ENCODE measurements at places on chromosomes 1 and 21.

DNA sequence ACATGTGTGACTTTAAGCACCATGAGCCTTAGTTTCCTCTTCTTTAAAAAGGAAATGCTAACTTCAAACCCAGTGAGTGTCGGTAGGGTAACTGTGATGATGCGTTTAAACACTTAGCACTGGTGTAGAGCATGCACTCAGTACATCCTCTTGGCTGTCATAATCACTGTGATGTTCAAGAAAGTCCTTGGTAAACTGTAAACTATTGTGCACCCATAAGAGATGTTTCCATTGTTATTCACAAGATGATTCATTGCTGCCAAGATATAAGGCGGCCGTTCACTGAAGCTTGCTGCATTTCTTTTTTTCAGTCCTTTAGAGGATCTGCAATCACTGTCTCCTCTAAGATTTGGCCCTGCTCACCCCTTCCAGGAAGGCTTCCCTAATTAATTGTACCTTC, 61.8 kb upstream of the DAB1 start:
- DNase-seq, result no peak

DNA sequence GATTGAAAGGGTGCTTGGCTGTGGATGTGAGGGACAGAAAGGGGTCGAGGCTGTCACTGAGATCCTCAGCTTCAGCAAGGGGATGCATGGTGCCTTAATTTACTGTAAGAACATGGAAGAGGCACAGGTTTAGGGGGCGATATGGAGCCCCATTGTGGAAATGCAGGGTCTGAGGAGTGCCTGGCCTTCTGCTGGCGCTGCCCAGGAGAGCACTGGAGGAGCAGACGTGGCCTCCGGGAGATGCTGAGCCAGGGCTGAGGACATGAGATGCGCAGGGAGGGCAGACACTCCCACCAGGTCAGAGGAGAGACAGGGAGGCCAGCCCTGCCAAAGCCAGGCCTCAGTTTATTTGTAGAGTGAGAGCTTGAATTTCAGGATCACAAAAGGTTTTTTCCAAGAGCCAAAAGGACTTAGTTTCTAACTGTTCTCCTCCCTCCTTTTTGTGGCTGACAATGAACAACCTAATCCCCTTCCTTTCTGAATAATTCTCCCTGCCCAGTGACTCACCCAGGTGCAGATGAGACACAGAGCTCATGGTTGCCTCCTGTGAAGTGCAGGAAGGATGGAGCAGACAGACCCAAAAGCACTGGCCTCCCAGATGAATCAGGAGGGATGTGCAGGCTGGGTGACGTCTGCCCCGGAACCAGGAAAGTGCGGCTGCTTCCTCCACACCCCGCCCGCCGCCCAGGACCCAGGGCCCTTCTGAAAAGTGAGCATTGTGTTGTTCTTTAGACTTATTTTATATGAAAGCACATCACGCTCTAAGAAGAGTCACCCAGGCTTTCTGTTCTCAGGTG, 73.0 kb upstream of the TMPRSS2 start:
- DNase-seq, result peak; percentile 28

DNA sequence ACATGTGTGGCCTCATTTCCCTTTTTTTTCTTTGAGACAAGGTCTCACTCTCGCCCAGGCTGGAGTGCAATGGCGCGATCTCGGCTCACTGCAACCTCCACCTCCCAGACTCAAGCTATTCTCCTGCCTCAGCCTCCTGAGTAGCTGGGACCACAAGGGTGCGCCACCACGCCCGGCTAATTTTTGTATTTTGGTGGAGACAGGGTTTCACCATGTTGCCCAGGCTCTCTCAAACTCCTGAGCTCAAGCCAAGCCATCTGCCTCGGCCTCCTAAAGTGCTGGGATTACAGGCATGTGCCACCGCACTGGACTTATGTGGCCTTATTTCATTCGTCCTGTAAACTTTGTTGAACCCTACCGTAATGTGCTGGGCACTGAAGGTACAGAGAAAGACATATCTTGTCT, 569 bp upstream of the WARS2 start:
- DNase-seq, result peak; percentile 19

GRCh38 chr1:47647327-47647845, 209.5 kb downstream of the FOXD2 start:
- DNase-seq, result no peak

DNA sequence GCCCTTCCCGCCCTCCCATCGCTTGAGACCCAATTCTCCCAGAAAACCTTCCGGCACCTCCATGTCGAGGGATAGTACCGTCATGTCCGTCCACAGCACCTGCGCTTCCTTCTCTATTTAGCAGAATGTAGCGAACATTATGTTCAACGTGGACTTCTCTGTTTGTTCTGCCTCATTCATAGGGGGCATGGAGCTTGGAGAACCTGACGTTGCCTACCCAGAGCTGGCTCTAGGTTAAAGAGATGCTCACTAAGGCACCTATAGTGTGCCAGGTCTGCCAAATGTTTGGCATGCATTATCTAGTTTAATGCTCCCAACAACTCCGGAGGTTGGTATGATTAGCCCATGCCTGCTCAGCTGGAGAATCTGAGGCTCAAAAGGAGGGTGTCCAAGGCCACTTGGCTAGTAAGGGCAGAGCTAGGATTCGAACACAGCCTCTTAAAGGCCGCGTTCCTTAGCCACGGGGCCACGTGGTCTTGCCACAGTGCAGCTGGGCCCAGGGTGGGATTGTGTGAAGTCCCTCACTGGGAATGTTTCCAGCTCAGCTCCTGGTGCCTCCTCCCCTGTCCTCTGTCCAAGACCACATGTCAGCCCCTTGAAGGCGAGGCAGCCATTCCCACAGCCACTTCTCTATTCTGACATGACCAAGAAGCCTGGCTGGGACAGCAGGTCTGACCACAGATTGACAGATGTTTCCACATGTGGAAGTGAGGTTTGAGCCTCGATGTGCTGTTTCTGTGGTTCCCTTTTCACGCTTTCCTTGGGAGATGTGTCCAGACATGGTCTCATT, 57.8 kb downstream of the RUNX3 start:
- DNase-seq, result no peak

DNA sequence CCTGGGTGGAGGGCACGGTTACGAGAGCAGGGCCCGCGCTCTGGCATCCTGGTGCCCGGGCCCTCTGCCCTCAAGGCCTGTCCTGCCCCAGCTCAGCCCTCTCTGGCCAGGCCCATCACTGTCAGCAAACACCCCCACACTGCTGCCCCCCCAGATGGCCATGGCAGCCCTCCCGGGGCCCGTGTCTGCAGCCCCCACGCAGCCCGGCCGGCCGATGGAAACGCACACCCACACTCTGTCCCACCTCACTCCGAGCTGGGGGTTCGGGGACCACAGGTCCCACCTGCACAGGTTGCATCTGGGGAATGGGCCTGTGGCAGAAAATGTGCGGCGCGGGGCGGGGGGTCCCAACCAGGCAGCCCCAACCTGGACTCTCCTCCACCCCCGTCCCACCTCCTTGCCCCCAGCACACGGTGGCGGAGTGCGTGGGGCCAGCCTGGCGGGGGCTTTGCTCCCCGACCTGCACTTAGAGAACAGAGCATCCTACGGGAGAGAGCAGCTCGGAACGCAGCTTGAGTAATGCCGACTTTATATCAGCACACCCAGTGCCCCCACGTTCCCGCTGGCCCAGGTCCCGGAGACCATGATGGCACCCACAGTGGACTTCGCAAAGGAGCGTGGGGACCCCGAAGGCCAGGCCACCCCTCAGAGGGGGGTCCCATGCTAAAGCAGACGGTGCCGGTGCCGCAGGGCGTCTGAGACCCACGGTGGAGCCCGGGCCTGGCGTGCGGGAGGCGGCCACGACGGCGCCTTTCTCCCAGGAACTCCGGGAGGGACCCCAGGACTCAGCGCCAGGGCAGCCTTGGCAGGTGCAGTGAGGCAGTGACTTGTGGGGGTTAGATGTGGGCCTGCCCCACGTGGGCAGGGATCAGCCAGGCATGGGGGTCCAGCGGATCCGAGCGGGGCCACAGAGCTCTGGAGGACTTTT, 7.5 kb upstream of the RNF223 start:
- DNase-seq, result no peak

DNA sequence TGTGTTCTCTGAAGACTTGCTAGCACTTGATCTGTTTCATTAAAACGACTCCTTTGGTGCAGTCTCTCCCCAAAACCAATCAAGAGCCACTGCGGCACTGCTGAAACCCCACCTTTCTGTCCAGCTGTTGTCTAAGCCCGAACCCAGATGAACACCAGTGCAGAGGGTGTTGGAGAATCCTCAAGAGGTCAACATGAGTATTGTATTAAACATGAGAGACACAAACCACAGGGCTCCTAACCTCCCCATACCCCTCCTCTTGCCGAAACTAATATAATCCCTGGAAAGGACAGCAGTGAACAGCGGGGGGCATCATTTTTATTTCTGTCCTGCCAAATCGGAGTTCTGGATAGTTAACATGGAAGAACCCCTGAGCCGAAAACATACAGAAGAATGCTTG, 333.9 kb downstream of the CAMTA1 start:
- DNase-seq, result no peak

DNA sequence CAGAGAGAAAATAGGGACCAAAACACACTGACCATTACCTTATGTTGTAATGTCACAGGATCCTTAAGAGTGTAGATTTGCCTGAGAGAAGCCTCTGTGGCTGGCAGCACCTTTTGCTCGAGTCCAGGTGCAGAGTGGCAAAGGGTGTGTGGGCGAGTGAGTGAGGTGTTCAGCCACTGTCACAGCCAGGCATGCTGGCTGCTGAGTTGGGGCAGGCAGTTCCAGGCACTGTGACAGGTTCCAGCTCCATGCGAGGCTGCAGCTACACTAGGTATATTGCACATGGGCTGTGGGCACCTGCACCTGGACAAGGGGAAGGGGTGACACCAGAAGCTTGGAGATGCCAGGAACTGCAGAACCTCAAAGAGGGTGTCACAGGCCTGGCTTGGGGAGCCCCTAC, 1370.4 kb upstream of the PRMT6 start:
- no peak for DNase-seq

DNA sequence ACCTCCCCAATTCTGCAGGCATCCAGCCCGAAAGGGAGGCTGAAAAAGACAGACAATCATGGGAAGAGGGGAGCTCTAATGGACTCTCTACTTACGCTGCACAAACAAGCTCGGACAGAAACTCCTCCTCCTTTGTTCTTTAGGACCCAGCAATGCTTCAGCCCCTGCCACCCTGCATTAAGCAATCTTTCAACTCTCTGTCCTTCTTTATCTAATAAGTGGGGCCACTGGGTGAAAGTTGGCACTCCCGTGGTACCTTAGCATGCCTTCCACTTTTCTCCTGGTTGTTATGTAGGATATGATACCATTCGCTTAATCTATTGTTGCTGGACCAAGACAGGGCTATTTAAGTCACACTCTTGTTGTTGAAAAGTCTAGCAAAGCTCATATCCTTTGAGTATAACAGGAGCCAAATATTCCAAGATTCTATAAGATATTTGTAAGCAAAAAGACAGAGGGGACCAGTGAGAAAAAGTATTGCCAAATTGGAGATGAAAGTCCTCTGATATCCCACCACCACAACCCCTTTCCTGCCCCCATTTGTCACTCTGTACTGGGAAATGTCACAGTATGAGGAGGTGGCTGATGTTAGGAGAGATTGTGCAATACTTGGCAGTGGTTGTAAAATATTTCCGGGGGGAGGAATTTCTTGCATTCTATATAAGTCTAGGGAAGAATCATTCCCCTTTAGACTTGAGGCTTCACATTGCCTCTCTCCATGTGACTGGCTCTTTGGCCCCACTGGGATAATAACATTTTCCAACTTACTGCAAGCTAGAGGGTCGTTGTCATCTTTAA, 137.3 kb upstream of the GJB5 start:
- DNase-seq, result no peak

- peak; percentile 50 for DNase-seq
Observed at GRCh38 chr1:29245876-29246275, 9.6 kb downstream of the PTPRU start.

GRCh38 chr1:155591770-155592169, 18.2 kb upstream of the MSTO1 start:
- peak; percentile 76 for DNase-seq

DNA sequence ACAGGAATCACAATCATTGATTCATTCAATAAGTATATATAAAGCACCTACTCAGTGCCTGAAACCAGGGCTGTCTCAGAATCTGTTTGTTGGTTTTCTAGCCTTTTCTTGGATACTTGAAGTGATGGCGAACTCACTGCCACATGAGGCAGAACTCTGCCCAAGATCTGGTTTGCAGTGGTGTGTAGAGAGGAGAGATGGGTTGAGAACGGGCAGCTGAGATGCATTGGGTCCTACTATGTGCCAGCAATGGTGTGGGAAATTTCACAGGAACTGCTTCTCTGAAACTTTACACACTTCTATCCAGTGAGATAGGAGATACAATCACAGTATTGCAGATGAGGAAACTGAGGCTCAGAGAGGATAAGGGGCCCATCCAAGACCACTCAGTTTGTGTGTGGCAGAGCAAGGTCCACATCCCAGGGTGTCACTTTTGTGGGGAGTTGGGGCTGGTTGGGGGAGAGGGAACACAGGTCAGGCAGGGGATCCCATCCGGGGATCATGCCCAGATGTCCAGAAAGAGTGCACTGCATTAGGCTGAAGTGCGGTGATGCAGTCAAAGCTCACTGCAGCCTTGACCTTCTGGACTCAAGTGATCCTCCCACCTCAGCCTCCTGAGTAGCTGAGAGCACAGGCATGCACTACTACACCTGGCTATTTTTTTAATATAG, 83.7 kb upstream of the IFFO2 start:
- no peak for DNase-seq

DNA sequence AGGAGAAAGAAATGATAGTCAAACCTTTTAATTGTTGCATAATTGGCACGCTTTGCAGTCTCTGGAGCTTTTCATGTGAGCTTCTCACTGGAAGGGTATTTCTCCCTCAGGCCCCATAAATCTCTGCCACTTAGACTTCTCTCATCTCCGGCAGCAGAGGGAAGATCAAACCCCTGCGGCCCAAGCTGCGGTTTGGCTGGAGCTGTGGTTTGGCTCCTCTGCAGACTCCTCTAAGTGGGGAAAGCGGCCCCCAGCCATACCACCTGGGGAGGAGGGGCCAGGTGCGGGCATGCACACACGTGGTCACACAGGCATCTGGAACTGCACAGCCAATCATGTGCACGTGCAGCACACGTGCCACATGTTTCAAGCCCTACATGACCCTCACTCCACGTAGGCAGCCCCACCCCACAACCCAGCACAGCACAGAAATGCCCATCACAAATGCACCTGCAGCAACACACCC, 58.3 kb downstream of the UBE2T start:
- no peak for DNase-seq

DNA sequence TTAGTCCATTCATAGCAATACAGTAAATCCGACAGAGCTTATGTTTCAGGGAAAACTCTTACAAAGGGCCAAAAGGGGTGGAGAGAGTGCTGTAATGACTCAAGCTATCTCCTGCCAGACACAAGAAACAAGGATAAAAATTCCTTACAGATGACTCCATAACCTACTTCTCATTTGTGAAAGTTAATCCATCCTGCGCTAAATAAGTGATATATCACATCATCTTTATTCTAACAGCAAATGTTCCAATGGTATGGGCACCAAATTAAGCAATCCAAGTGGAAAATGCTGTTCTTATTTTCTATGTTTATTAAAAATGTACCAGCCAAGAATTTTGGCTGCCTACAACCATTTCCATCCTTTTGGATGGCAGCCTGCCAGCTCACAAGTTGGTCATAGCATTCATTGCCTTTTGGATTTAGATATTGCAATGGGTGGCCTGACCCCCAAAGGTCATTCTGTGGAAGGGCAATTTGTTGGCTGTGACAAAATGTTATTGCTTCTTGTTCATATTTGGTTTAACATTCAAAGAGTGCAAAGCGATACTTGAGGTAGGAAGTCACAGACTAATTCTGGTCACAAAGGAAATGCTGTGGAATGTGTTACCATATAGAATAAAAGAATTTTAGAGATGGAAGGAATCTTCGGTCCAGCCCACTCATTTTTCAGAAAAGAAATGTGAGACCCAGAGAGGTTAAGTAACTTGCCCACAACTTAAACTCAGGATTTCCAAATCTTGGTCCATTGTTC, 2.8 kb upstream of the ENAH start:
- DNase-seq, result peak; percentile 4

GRCh38 chr1:95467036-95467435, 233.0 kb downstream of the RWDD3 start:
- no peak for DNase-seq

Measured in neural progenitor cell (in vitro differentiated cells).